Activated CD8-positive, alpha-beta T cell treated with anti-CD3 and anti-CD28 coated beads, Interleukin-2, amount 10 ng/mL, durations not matched to agents 7 days and 5 days (primary cell): ENCODE measurements at places on chromosomes 16 and 17. TPM values are rescaled to one million over a fixed set of nuclear protein-coding genes. Genes with fewer than 3 reads are reported as not detected.

The KLHL10 gene
- not detected for total RNA-seq

The HASPIN gene
- 27.0 TPM for total RNA-seq

The IRX3 gene
- total RNA-seq: not detected

The KCNJ12 gene
- not detected for total RNA-seq

The CFAP97D1 gene
- total RNA-seq: not detected

- no peak for DNase-seq
Observed at GRCh38 chr17:81961087-81961511, at the start of gene NOTUM. NOTUM (minus strand) TSS chr17:81961187; CDS start chr17:81960909, 278 bp downstream.

- DNase-seq: no peak
Observed at GRCh38 chr16:85234310-85235204, 122.3 kb upstream of the CIBAR2 start.

DNA sequence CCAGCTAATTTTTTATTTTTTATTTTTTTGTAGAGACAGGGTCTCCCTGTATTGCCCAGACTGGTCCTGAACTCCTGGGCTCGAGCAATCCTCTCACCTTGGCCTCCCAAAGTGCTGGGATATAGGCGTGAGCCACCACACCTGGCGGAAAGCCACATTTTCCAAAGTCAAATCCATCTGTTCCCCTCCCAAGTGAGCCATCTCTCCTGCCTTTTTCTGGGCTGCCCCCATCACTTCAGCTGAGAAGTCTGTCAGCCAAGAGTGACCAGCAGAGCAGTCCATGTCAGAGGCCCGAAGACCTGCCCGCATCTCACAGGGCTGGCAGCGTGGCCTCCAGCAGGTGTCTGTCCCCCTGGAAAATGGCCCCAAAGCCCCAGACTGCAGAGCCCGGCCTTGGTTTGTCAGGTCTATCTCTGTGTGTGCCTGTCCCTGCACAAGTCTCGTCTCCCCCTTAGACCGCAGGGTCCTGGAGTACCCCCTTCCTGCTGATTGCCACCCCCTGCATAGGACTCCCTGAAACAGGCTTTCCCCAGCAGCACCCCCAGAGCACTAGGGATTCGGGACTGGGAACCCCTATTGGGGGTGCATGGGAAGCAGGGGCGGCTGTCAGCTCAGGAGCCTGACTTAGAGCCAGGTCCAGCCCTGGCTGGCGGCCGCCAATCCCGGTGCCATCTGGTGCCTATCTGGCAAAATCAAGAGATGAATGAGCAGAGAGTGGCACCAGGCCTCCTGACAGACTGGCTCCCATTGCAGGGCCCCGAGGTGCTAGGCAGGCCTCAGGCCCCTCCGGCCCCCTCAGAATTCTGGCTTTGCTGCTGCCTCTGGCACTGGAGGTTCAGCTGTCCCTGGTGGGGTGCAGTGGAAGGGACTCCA, 7.8 kb downstream of the TTYH2 start:
- no peak for DNase-seq

DNA sequence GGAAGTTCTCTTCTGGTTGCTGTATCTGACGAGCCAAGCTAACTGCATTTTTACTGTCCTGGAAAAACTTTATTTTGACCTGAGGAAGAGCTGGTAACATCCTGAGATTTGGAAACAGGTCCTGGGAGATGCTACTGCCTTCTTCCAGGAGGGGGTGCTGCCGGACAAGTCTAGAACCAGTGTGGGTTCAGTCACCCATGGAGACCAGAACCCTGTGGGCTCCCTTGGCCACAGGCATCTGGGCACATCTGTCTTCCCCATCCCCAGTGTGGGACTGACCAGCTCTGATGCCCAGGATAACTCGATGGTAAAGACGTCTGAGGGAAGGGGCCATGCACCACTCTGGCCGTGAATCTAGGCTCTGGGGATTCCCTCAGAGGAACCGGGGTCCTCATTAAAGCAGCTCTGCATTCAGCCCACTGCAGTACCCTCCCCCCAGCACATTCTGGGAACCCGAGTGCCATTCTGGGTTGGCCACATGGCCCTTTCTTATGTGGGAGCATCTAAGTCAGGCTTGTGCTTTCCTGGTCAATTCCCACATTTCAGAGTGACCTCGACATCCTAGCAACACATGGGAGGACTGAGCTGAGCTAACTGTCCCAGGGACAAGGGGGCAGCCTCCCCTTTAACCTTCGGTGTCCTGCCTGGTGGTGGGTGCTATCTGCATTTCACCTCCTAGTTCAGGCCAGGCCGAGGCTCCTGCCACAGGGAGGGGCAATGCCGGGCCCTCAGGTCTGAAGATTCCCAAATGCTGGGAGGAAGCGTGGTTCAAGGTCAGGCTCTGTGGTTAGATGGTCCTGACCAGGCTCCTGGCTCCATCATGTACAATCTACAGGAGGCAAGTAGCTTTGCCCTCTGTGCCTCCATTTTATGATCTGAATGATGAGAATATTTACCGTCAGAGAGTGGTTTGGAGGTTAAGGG, 6.4 kb downstream of the C16orf86 start:
- DNase-seq: peak; percentile 73

GRCh38 chr17:45316434-45317110, at the start of gene MAP3K14:
MAP3K14 (minus strand) TSS chr17:45317020; CDS start chr17:45290745, 26,275 bp downstream.
- DNase-seq: peak; percentile 79

GRCh38 chr17:57077000-57077399, 8.0 kb upstream of the AKAP1 start:
- no peak for DNase-seq

GRCh38 chr16:75376475-75377161, 56.7 kb downstream of the CFDP1 start:
- no peak for DNase-seq
